ENCODE measurements at places on chromosomes 11 and 22.
A peak's percentile ranks its signal among the peaks of the same experiment; 100 is the strongest.

- DNase-seq: no peak
Observed at GRCh38 chr11:131817687-131818188, 447.3 kb downstream of the NTM start.

- DNase-seq: no peak
Observed at GRCh38 chr11:83785942-83786341, 499.8 kb upstream of the CCDC90B start.

- DNase-seq: peak; percentile 97
Observed at GRCh38 chr11:128506999-128507611, 80.3 kb downstream of the ETS1 start.

- DNase-seq: no peak
Observed at GRCh38 chr22:18071968-18072310, 5.9 kb upstream of the PEX26 start.

DNA sequence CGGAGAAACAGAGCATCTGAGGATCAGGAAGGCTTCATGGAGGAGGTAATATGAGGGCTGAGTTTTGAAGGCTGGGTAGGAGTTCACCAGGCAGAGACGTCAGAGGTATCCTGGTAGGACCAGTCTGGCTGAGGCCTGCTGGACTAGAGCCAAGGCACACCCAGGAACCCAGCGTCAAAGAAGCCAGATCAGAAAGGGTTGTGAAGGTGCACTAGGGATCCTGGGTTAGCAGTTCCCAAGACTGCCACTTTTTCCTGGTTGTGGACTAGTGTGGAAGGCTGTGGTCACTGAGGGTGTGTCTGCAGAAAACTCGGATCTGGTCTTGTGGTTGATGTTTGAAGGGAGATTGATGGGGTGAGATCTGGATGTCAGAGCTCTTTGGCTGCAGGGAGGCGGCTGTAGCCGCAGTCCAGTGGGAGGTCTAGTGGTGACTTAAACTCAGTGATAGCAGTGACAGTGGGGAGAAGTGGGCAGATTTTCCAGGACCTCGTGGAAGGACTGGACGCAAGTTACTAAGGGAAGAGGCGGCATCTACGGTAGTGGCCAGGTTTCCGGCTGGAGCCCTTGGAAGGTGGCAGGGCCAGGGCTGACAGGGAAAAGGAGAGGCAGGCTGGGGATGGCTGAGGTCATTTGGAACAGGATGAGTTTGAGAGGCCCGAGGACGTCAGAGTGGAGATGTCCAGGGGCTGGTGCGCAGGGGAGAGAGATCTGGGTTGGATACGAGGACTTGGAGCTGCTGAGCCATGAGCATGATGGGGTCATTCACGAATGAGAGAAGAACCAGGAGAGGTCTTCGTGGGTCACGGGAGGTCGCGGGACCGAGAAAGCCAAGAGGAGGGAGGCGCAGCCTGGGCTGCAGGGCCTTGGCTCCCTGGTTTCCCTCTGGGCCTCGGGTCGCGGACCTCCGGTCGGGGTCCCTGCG is 10.9 kb downstream of the RELA start:
- peak; percentile 12 for DNase-seq

DNA sequence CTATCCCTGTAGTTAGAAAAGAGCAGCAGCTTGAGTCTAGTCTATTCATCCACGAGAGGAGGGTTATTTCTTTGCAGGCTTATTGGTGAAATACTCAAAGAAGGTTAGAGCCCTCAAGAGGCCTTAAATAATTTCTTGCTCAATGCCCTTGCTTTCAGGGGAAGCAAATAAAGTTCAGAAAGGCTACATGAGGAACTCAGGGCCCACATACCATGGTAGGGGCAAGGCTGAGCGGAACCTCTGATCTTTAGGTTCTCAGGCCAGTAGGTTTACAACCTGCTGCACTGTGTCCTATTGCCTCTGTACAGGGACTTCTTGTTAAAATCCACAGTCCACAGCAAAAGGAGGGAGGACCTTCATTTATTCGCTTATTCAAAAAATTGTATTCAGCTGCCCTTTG is 101.7 kb downstream of the ADAMTS15 start:
- no peak for DNase-seq

- DNase-seq: peak; percentile 11
Observed at GRCh38 chr22:17198170-17199002, 20.8 kb downstream of the ADA2 start.

- no peak for DNase-seq
Observed at GRCh38 chr11:70092959-70093715, 15.0 kb downstream of the ANO1 start.

DNA sequence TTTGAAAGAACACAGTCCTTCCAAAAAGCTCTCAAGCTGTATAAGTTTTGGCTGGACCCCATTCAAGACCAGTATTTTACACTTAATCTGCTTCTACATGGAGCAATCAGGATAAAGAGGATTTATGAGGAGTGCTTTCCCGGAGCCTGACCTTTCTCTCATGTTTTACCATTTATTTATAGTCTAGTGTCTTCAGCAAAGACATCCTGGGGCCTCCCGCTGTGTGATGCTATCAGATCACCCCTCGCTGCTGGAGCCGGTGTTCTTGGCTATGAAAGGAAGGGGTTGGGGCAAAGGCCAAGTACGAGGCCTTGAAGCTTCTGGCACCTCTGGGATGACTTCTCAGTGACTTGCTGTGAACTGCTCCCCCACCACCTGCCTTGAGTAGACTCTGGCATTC is 189.6 kb downstream of the ADAMTS15 start:
- DNase-seq: peak; percentile 44

- DNase-seq: peak; percentile 81
Observed at GRCh38 chr11:132024587-132025295, 654.3 kb downstream of the NTM start.

DNA sequence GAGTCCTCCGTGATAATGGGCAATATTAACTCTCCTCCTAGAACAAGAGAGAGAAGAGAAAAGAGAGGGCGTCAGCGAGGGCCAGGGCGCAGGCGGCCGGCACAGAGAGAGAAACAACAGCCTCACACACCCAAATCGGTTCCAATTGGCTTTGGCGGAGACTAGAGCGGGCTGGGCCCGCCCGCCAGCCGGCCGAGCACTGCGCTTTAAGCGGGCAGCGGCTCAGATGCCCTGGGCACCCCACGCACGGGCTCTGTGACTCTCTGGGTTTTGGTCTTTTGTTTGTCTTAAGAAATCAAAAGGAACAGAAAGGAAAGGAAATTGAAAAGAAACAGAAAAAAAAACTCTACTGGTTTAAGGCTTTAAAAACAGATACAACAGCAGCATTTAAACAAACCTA is 17.0 kb downstream of the SLC22A12 start:
- DNase-seq: no peak

GRCh38 chr22:42811459-42811858 is 45.6 kb downstream of the ARFGAP3 start:
- DNase-seq: no peak

GRCh38 chr11:123537726-123538125 is 107.7 kb downstream of the GRAMD1B start:
- DNase-seq: no peak

GRCh38 chr11:14676068-14676467 is 32.5 kb downstream of the PDE3B start:
- DNase-seq: no peak

GRCh38 chr11:69209421-69210309 is 53.9 kb downstream of the SMIM38 start:
- DNase-seq: no peak

GRCh38 chr11:47215366-47215910 is 664 bp downstream of the DDB2 start:
- DNase-seq: no peak

DNA sequence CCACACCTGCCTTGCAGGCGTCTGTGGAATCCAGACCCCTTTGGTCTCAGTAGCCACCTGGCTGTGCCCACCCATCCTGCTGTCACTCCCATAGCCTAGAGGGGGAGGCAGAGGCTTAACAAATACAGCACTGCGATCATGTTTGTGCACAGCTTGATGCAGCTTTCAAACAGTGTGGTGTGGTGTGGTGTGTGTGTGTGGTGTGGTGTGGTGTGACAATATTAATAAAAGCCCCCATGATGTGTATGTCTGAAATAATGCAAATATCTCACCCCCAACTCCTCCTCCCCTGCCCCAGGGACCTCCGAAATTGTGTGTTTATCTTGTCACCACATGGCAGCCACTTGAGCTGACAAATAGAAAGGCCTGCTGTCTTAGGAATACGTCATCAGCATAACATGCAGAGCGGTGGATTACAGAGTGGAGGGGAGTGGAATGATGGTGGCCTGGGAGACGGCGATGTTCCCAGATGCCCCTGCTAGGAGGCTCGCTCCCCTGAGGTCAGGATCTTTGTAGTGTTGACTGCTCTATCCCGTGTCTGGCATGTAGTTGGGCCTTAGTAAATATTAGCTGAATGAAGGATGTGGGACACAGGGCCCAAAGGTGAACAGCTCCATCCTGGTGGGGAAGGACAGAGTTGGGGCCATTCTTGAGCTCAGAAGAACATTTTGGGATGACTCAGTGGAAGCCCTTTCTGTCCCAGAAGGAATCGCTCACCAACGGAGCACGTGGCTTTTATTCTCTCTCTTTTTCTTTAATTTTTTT is 2.8 kb downstream of the PDXP start:
- peak; percentile 76 for DNase-seq

DNA sequence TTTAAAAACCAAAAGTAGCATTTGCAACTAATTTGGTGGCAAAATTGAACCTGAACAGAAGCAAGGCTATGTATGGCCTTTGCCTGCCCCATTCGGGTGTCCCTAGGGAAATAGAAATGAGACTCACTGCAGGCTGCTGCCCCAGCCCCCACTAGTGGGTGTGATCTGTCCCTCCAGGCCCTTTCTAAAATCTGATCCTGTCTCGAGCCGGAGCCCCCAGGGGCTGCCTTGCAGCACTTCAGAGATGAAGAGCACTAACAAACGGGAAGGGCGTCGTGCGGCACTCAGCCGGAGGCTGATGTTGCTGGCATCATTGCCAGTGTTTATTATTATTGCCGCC is 43.2 kb downstream of the CD82 start:
- DNase-seq: no peak

All from fibroblast of upper back skin (primary cell).